ENCODE measurements at places on chromosomes 5 and 9.

GRCh38 chr9:137551264-137552021 is at the start of gene MRPL41:
TSS of gene MRPL41 (plus strand) at chr9:137551879. CDS start at chr9:137552082, 203 bp downstream.
- DNase-seq, result peak; percentile 57

DNA sequence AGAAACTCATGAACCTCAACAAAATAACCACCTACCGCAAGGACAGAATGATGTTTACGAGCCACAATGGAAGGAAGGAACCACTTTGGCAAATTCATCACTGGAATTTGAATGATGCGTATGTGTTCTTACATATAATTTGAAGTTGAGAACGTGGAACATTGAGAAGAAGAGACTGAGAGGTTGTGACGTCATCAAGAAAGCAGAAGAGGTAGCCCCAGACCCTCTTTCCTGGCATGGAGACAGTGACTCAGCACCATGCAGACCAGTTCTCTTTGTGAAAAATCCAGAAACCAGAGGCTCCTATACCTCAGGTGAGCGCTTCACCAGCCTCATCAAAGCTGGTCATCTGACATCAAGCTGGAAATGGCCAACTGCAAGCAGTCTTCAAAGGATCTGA is 124.5 kb downstream of the PDZD2 start:
- no peak for DNase-seq

- DNase-seq, result no peak
Measured at GRCh38 chr5:14932902-14933469, 61.4 kb upstream of the ANKH start.

GRCh38 chr9:112554516-112554915 is 67.9 kb downstream of the KIAA1958 start:
- DNase-seq, result peak; percentile 22

GRCh38 chr5:10675177-10675700 is 85.8 kb downstream of the DAP start:
- no peak for DNase-seq

DNA sequence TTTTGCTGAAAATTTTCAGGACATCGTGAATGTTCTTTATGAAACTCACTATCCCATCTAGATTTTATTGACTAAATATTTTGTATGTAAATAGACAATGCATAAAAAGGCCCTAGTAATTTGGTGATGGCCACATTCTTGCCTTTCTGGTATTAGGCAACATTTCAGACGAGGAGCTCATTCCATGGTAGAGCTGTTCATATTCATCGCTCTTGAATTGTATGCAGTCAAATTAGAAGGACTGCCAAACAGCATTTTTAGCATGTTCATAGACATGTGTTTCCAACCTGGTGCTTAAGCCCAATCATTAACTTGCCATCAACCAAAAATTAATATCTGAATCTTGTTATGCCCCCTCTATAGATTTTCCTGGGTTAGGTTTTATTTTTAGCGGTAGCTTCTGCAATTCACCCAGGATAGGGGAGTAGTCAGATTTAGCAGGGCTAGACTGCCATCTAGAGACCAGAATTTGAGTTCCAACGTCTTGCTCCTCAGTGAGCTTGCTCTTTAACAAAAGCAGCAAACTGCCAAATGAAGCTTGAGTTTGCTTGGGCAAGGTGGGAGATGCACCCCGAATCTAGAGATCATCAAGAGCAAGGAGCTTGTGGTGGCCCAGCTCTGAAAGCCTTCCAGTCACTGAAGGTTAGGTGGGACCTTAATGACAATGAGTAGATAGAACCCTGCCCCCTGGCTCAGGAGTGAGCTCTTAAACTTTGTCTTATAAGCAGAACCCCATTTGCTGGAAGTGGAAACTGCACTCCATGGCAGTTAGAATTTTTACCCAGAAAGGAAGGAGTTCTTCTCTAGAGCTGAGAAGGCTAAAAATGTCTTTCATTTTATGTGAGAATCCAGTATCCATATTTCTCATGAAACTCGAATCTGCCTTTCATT is 456.2 kb downstream of the RASEF start:
- peak; percentile 43 for DNase-seq

Data from amniotic stem cell (primary cell).